Karpas-422 (cell line): ENCODE measurements at places on chromosomes 16 and 17.

DNA sequence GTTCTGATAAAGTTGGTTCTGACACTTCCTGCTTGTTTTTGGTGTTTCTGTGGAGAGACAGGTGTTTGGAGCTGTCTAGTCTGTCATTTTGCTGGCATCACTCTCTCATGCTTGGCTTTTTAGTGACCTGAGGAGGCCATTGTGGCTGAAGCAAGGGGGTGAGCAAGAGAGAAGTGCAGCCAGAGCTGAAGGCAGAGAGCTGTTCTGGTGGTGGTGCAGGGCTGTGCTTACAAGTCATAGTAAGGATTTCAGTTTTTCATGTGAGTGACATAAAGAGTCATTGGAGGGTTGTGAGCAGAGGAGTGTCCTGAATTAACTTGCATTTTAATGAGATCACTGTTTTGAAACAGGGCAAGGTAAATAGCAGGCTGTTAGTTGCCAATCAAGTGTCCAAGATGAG is 97.5 kb downstream of the CHD9 start:
- no peak overlapping the region for H3K4me3 ChIP-seq
- H3K4me1 ChIP-seq, result no peaks in the 10 kb centered on the region
- DNase-seq, result no peak
- H3K36me3 ChIP-seq, result peaks cover 30% of the 10 kb centered on the region

GRCh38 chr16:87436225-87437172 is 44.4 kb downstream of the MAP1LC3B start:
- DNase-seq, result no peak
- H3K27me3 ChIP-seq, result no peaks in the 10 kb centered on the region
- no peak overlapping the region for H3K4me3 ChIP-seq
- no peaks in the 10 kb centered on the region for H3K4me1 ChIP-seq
- H3K27ac ChIP-seq, result no peak overlapping the region
- H3K36me3 ChIP-seq, result no peaks in the 10 kb centered on the region

- H3K27ac ChIP-seq, result no peak overlapping the region
- no peaks in the 10 kb centered on the region for H3K27me3 ChIP-seq
- no peak for DNase-seq
- H3K4me1 ChIP-seq, result peaks cover 41% of the 10 kb centered on the region
- H3K36me3 ChIP-seq, result no peaks in the 10 kb centered on the region
These were observed 180.8 kb downstream of the XYLT1 start for GRCh38 chr16:17289674-17290635.

DNA sequence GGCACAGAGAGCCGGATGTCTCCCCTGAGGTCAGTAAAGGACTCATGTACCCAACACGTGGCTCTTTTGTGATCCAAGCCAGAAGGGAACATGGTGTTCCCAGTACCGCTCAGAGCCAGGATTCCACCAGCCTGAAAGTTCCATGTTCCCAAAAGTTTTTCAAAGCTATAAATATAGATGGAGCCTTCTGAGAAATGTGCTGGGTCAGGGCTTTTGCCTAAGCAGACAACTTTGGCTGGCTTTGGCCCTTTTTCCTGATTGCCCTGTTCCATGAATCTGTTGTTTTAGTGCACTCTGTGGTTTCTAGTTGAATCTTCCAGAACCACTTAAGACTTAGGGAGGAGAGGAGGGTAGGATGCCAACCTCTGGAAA is 128.5 kb upstream of the HS3ST2 start:
- no peaks in the 10 kb centered on the region; the same call in 1 of the 2 replicates for H3K27me3 ChIP-seq
- no peaks in the 10 kb centered on the region for H3K36me3 ChIP-seq
- H3K4me1 ChIP-seq, result no peaks in the 10 kb centered on the region
- H3K4me3 ChIP-seq, result no peak overlapping the region
- H3K27ac ChIP-seq, result no peak overlapping the region

DNA sequence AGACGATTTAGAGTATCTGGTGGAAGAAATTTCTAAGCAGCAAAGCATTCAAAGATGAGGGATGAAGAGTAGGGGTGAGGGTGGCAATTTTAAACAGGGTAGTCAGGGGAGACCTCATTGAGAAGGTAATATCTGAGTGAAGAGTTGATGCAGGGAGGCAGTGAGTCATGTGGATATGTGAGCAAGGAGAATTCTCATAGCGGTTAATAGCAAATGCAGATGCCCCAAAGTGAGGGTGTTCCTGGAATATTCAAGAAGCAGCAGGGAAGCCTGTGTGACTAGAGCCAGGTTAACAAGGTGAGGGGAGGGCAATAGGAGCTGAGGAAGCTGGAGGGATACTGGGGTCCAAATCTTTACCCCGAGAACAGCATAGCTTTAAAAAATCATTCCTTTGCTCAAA is 114.3 kb downstream of the SPACA3 start:
- DNase-seq, result no peak
- no peaks in the 10 kb centered on the region for H3K27me3 ChIP-seq
- no peaks in the 10 kb centered on the region for H3K4me1 ChIP-seq
- no peak overlapping the region for H3K27ac ChIP-seq
- no peaks in the 10 kb centered on the region for H3K36me3 ChIP-seq

DNA sequence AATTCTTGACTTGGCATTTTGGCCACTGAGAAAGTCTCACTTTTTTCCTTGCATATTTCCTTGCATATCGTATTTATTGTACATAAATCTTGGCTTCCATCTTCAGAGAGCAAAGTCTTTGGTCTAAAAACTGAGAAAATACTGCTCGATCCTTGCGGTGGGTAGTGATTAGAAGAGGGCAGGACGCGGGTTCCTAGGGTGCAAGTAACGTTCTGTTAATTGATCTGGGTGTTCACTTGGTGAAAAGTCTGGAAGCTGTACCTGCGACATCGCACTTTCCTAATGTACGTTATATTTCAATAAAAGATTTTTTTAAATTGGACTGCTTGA is 758 bp upstream of the UBALD2 start:
- H3K27me3 ChIP-seq, result no peaks in the 10 kb centered on the region
- no peak for DNase-seq
- peaks cover 64% of the 10 kb centered on the region for H3K4me1 ChIP-seq
- peak overlapping the region; percentile 80 for H3K27ac ChIP-seq
- peak overlapping the region; percentile 58 for H3K4me3 ChIP-seq
- H3K36me3 ChIP-seq, result no peaks in the 10 kb centered on the region

- H3K4me1 ChIP-seq, result no peaks in the 10 kb centered on the region
- H3K36me3 ChIP-seq, result no peaks in the 10 kb centered on the region
- no peak overlapping the region for H3K27ac ChIP-seq
- H3K4me3 ChIP-seq, result no peak overlapping the region
- H3K27me3 ChIP-seq, result no peaks in the 10 kb centered on the region
These were observed 59.2 kb upstream of the LGALS9 start for GRCh38 chr17:27571563-27572352.

GRCh38 chr16:81040131-81040530 is 4.5 kb downstream of the ATMIN start:
- H3K4me1 ChIP-seq, result peaks cover 9% of the 10 kb centered on the region
- H3K36me3 ChIP-seq, result peaks cover 49% of the 10 kb centered on the region
- H3K27me3 ChIP-seq, result no peaks in the 10 kb centered on the region
- H3K4me3 ChIP-seq, result no peak overlapping the region
- DNase-seq, result no peak

DNA sequence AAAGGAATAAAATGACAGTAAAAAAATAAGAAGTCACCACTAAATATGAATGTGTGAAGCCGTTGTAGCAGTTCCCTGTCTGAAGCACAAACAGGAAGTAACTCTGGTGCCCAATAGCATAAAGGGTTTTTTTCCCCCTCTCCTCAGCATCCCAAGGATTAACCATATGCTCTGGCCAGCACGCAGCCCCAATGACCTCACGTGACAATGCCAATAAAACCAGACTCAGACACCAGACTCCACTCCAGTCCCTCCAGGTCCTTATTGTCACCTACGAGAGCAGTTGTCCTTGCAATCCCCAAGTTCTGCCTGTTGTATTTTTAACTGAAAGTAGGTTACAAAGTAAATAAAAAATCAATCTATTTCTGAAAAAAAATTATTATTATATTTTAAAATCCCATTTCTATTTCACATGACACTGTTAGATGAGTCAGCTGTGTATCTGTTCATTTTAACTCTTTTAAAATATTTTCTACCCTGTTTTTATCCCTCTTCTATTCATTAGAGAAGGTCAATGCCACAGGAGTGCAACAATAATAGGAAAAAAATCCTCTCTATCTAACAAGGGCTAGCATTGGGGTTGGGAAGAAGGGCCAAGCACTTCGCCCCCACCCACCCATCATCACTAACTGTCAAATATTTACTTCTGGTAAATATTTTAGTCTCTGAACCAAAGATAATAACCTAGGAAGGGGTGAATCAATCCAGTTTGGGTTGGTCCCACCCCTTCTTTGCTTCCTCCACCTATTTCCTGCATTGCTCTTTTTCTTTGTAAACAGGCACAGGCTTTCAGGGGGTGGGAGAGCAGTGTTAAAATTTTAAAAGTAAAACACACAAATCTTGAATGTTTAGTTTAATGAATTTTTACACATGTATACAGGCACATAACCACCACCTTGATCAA is 6.6 kb downstream of the PRAC1 start:
- no peaks in the 10 kb centered on the region for H3K36me3 ChIP-seq
- no peak overlapping the region for H3K4me3 ChIP-seq
